NCI-H1436 (cell line): ENCODE measurements at places on chromosomes 1 and 21.
A peak's percentile ranks its signal among the peaks of the same experiment; 100 is the strongest.

DNA sequence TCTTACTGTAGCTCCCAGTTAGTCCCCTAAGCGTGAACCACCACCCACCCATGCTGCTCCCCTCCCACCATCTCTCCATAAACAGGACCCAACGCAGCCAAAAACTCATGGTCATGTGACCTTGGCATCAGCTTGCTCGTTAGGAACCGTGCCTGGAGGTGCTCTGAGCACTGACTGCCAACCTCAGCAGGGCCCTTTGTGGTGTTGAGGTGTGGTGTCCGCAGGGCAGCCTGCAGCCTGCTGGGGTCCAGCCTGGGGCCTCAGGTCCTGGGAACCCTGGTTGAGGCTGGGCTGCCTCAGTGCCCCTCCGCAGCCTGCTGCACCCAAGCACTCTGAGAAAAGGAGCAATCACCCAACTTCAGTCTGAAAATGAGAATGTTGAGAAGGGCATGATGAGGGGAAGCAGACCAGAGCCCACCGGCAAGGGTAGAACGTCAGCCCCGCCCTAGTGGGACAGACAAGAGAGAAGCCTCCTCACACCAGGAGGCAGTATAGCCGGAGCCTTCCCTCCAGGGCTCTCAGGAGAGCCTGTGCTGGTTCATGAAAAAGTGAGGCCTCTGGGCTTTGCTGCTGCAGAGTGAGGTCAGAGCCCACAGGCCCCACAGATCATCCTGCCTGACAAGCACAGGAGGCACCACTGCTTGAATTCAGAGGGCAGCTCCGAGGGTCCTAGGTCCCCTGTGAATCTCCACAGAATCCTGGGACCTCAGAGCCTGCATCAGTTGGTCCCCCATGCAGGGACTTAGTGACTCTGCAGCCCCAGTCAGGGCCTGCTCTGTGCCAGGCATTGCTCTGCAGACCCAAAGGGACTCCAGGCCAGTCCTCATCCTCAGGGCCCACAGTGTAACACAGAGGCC lies 4.9 kb upstream of the COL6A2 start:
- no peak for DNase-seq

DNA sequence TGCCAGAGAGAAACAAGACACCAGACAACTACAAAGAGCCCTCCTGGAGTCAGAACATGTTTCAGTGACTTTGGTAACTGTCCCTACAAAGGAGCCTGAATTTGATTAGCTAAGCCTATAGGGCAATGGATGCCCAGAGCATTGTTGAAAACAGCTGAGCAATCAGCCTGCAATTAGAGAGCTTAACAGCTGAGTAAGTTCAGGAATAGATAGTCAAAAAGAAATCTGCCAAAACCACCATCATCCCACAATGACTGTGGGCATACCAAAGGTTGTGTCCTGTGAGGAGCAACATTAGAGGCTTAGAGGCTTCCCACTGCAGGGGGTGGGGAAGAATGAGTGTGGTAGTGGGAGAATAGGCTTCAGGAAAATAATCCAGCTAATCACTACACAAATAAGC lies 32.1 kb downstream of the SH3BP5L start:
- no peak for DNase-seq

DNA sequence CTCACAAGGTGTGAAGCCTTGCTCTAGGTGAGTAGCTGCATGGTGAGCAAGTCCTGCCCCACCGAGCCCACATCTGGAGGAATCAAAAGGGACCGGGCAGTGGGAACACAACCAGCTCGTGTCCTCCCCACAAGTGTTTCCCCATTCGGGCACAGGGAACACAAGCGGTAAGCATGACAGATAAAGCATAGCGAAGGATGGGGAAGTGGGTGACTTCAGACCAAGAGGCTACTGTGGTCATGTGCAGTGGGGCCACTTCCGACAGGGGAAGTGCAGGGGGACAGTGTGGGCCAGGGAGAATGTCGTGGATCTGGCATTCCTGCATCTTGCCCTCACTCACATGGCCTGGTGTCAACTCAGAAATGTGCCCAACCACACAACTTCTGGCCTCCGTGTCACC lies 306.2 kb downstream of the FAM72C start:
- no peak for DNase-seq

DNA sequence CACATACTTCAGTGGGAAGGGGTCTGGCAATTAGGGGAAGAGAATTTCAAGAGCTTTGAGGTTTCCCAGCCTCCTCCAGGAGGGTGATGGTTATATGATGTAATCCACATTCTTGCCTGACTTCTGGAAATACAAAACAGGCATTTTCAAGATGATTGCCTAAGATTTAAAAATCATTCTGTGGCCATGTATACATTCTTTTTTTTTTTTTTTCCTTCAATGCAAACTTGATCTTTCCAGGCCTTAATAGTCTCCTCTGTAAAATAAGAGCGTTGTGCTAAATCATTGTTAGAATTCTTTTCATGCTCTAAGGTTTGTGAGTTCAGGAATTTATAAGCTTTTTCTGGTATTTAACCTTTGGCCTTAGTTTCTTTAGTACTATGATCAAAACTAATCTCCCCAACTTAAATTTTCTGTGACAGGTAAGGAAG lies 192.3 kb upstream of the HMCN1 start:
- no peak for DNase-seq

DNA sequence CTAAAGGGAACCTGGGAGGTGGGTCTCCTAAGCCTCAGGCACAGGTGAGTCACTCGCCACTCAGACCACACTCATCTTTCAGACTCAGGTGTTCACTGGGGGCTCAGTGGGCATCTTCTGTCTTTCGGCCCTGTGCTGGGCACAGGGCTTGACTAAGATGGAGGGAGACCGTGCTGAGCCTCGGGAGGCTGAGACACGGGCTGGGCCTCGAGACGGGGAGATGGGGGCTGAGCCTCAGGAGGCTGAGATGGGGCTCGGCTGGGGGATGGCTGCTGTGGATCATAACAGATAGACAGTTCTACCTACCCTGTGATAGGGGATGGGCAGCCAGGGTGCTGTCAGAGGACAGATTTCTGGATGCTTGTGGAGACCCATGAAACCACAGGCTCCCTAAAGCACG lies 15.5 kb upstream of the IFNLR1 start:
- DNase-seq, result no peak

DNA sequence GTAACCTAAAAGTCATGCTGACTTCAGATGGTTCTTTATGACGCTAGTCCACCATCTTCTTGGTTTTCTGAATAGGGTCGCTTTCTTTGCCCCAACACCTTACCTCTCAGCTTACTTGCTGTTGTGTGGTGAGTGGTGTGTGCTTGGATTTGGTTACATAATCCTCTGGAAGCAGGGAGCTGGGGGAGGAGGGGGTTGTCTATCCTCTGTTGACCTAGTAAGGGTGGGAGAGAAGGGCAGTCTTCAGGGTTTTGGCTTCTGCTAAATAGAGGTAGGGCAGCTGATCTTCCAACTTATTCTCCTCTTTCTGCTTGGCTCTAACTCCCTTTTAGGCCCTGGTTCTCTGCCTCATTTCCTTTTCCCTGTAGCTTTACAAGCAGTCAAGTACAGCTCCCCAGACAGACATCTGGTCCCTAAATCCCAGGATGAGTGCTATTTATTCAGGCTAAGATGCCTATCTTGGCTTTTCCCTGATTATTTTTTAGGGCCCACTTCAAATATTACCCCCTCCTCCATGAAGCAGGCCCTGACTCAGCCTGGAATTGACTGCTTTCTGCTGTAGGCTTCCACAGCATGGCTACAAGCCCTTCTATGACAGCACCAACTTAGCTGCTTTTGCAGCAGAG lies 6.4 kb upstream of the REN start:
- DNase-seq, result no peak

GRCh38 chr1:193308438-193308837 lies 122.0 kb upstream of the B3GALT2 start:
- no peak for DNase-seq

DNA sequence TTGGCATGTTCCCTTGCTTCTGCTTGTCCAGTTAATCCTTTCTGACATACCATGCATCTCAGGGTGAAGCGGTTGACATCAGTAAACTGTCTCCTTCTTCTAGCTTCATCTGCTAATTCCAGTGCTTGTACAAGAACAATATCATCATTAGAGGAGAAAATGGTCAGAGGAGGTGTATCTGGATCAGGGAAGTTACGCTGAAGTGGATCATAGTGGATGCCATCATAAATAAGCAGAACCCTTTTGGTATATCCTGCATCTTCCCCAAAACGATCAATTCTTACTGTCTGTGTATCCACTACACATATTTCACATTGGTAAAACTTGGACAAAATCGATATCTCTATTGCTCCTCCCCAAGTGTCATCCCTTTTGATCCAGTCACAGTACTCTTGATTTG lies 2.0 kb downstream of the YOD1 start:
- DNase-seq, result no peak

- no peak for DNase-seq
These were observed 109.7 kb upstream of the BARHL2 start for GRCh38 chr1:90826834-90827233.

- DNase-seq, result peak; percentile 21
These were observed 16.5 kb upstream of the ASAP3 start for GRCh38 chr1:23500466-23500865.

DNA sequence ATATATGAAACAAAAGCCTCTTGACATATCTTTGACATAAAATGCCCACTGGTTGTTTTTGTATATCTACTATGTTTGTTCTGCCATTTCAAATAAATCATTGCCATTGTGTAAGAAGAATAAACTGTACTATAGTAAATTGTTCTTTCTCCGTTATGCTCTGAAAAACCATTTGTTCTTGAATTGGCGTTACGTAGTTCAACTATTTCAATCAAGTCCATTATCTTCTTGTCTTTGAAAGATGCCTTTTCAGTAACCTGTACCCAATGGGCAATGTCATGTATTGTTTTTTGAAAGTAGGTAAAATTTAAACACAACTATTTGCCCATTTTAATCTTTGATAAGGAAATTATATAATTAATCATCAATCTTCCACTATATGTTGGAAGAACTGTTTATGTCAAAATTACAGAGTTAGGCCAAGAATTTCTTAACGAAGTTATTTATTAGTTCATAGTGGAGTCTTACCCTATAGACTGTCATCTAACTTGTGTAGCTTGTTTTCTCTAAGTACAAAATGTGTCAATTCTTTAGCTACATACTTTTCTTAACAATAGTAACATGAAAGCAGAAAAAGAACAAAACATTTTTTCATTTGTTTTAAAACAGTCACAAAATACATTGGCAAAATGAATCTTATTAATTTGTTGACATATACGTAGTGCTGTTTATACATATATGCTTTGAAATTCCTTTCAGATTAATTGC lies 294.8 kb downstream of the PTPRC start:
- DNase-seq, result no peak

- DNase-seq, result no peak
These were observed 86.5 kb upstream of the WNT4 start for GRCh38 chr1:22229379-22229778.

- no peak for DNase-seq
These were observed 4.4 kb downstream of the CHIT1 start for GRCh38 chr1:203225071-203225470.

GRCh38 chr1:88892357-88892877 lies 1.1 kb upstream of the GTF2B start:
- peak; percentile 87 for DNase-seq

- no peak for DNase-seq
These were observed 72.0 kb downstream of the ZMYM4 start for GRCh38 chr1:35340519-35340918.

DNA sequence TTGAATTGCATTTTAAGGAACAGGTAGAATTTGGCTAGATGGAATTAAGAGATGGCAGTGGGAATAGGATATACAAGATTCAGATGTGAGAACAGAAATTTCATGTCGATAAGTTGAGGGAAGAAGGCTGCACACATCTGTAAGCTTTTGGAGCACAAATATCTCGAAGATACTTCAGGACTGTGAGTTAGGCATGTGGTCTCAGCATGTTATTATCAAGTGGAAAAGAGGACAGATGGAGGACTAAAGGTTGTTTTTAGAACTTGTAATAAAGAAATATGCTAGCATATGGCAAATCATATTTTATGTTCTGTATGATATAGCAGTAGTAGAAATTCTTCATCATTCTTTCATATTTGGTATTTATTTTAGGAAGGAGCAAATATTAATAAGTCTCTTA lies 61.5 kb downstream of the KIF1B start:
- no peak for DNase-seq

DNA sequence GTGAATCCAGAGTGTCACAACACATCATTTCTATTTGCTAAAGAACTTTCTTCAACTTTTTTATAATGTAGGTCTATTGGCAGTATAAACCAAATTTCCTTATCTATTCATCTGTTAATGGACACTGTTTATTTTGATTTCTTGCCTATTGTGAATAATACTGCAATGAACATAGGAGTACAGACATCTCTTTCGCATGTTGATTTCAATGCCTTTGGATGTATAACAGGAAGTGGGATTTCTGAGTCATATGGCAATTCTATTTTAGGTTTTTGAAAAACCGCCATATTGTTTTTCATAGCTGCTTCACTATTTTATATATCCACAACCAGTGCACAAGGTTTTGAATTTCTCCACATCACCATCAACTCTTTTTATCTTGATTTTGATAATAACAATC lies 198.7 kb downstream of the KCNT2 start:
- no peak for DNase-seq

DNA sequence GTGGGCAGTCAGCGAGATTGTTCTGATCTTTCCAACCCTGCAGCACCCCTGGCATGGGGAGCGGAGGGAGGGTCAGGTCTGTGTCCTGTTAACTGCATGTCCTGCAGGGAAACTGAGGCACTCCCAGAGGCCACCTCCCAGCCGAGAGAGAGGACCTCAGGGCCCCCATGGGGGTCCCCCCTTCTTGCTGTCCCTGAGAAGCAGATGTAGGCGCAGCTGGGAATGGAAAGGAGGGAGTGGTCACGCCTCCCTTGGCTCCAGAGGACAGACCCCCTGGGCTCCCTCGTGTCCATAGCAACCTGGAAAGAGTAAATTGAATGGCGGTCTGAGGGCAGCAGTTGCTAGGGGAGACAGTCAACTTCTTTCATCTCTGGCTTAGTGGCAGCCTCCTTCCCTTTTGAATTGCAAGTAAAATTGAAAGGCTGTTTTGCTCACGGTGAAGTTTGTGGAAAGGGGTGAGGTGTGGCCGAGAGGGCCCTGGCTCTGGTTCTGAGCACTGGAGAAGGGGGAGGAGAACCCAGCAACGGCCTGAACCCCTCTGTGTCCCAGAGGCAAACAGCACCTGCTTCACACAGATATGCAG lies 4.9 kb downstream of the CROCC start:
- peak; percentile 23 for DNase-seq

DNA sequence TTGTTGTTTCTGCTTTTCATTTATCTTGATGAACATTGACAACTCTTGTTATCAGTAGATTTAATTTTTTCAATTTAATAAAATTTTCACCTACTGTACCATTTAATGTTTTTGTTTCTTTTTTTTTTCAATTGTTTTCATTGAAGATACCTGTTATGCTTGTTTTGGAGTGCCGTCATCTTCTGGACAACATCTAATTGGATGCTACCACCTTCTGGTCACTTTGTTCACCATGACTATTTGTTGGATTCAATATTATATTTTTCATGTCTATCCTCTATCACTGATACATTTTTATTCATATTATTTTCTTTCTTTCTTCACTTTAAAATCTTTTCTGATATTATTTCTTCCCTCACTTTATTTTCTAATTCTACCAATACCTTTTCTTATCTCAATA lies 14.0 kb downstream of the KRTAP21-2 start:
- DNase-seq, result no peak

GRCh38 chr1:39081271-39082009 lies 55.3 kb downstream of the NDUFS5 start:
- DNase-seq, result no peak

GRCh38 chr1:8815582-8816151 lies 1.8 kb downstream of the RERE start:
- no peak for DNase-seq

GRCh38 chr1:48967318-48967717 lies 190.6 kb upstream of the BEND5 start:
- no peak for DNase-seq

GRCh38 chr1:155729031-155729898 lies 40.4 kb downstream of the DAP3 start:
- DNase-seq, result peak; percentile 17

GRCh38 chr1:230291731-230292620 lies 134.2 kb downstream of the PGBD5 start:
- no peak for DNase-seq
